Upper lobe of left lung (tissue), 6 donors: ENCODE measurements at places on chromosomes 2 and 18.

GRCh38 chr18:3345452-3345851 lies 83.5 kb downstream of the MYL12B start:
- DNase-seq, result no peak

DNA sequence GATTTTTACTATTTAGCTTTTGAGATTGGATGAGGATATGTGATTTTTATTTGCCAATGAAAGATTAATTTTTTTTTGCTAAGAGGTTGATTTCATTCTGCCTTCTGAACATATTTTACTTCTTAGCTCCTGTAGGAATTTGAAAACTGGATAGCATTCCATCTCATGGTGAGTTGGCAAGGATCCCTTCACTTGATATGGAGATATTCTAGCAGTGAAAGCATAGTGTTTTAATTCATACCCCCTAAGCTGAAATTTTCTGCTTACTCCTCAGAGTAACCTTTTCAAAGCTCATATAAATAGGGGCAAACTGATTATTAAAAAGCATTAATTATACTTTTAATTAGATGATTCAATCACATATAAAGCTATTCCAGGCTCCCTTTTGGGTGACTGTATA lies 61.0 kb upstream of the KCNJ3 start:
- no peak for DNase-seq

GRCh38 chr18:56433919-56434318 lies 204.5 kb downstream of the TXNL1 start:
- DNase-seq, result no peak

DNA sequence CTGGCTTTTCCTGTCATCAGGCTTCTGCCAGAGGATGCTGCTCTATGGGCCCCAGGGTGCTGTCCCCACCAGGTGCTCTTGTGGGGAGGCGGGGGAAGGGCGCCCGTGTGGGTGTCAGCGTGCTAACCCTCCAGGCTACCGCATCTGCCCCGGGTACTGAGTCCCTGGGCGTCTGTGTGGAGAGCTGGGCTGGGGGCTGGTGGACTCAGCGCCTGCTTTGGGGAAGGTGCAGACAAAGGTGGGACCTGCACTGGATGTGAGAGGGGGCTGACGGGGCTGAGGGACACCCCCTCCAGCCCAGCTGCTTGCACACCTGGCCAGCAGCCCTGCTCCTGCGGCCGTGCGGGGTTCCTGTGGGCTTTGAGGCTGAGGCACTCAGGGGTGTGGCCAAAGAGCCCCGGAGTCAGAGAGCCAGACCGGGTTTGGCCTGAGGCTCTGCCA lies 120.7 kb upstream of the PXDN start:
- peak; percentile 54 for DNase-seq

- DNase-seq, result no peak
Observed at GRCh38 chr2:120575966-120576365, 159.7 kb upstream of the GLI2 start.
